ENCODE measurements at places on chromosomes 13 and 19.

- DNase-seq, result no peak
Observed at GRCh38 chr13:96792736-96793403, 201.4 kb downstream of the OXGR1 start.

DNA sequence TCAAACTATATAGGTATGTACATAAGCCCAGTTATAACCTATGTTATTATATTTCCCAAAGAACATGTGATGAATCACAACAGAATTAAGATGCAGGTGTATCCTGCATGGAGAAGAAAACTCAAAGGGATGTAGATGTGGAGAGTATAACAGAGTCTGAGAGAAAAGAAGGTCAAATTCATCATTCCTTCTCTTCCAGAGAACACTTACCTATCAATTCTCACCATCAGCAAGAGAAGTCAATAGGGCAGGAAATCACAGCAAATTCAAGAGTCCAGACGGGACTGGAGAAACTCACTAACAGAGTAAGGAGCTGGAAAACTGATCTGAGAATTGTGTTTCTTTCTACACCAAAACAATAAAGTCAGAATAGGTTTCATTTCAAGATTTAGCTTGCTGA lies 28.4 kb downstream of the DIAPH3 start:
- DNase-seq, result no peak

DNA sequence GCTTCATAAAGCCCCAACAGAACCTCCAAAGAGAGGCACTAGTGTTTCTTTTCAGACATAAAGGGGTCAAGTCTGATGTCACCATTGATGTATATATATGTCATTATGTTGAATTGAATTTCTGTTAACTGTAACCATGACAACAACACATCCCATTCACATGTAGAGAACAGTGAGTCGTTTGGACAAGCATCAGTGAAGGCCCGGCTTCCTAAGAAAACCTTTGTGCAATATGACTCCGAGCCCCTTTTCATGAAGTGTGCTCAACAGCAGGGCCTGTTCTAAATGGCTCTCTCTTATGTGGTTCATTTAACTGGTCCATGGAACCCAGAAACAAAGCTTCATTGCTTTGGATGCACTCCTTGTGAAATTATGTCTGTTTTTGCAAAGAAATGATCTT lies 67.2 kb upstream of the UBL3 start:
- DNase-seq, result no peak

- peak; percentile 34 for DNase-seq
Observed at GRCh38 chr13:19587635-19588300, 26.4 kb upstream of the TPTE2 start.

GRCh38 chr19:10767726-10768125 lies 49.8 kb downstream of the DNM2 start:
- DNase-seq, result no peak

GRCh38 chr19:28578786-28579505 lies 634.0 kb downstream of the UQCRFS1 start:
- no peak for DNase-seq

DNA sequence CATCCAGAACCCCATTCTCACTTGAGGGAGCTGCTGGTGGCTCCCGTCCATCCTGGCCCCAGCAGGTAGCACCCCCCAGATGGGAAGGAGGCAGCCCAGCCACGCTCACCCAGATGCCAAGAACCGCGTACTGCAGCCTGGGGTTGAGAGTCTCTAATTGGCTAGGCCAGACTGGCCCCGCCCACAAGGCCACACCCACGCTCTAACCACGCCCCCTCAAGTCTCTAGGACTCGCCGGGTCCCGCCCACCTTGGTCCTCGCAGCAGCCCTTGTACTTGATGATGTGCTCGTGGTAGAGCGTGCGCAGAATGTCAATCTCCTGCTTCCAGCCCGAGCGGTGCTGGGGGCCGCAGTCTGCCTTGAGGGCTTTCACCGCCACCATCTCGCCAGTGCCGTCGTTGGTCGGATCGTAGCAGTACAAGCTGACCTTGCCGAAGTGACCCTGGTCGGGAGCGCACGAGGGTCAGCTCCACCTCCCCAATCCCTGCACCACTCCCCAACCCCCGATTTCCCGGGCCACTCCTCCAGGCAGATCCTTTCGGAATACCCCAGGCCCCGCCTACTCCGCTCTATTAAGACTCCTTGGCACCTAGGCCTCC lies 14.5 kb upstream of the ICAM3 start:
- DNase-seq, result no peak

DNA sequence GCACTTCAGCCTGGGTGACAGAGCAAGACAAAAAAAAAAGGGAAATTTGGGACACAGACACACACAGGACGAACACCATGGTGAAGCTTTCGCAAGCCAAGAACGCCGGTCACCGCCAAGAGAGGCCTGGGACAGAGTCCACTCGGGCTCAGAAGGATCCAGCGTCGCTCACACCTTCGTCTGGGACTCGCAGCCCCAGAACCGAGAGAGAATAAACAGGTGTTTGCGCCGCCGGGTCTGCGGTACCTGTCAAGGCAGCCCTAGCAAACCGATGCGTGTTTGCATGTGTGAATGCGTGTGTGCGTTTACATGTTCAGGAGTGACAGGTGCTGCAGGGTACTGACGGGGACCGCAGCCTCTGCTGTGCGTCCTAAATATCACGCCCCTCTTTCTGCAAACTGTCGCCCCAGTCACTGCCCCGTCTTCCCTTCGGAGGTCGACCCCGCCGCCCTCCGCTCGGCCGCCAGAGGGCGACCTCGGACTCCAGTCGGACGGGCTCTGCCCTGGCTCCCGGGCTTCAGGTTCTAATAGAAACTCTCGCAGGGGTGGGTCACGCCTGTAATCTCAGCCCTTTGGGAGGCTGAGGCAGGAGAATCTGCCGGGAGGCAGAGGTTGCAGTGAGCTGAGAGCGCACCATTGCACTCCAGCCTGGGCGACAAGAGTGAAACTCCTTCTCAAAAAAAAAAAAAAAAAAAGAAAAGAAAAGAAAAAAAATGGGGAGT lies 11.8 kb upstream of the CSNK1G2 start:
- DNase-seq, result peak; percentile 60

GRCh38 chr19:45621389-45621788 lies 17.8 kb downstream of the EML2 start:
- DNase-seq, result no peak

DNA sequence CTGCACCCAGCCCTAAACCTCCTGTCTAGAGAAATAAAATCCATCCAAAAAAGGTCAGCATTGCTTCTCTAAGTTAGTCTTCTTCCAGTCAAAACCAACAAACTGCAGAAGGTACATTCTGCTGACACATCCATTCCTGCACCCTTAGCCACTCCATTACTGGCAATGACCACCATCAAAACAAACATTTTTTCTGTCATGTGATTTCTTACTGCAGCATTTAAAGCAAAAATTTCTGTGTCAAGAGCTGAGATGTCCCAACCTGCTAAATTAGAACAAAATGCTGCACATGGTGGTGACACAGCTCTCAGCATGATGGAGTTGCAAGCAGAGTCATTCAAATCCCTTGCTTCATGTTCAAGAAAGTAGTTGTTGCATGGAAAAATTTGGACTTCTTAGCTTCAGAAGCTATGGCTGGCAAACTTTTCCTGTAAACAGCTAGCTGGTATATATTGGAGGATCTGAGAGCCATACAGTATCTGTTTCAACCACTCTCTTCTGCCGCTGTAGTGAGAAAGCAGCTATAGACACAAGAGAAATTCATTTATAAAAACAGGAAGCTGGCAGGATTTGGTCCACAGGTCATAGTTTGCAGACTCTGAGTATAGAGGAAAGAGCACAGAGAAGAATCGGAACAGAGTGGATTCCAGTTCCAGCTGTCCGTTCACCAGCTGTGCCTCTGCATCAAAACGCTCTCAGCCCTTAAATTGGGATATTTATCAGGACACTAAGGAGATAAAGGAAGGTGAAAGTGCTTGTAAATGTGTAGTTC lies 17.4 kb downstream of the RUBCNL start:
- peak; percentile 93 for DNase-seq

GRCh38 chr19:41265395-41266153 lies 1.4 kb downstream of the HNRNPUL1 start:
- peak; percentile 34 for DNase-seq

DNA sequence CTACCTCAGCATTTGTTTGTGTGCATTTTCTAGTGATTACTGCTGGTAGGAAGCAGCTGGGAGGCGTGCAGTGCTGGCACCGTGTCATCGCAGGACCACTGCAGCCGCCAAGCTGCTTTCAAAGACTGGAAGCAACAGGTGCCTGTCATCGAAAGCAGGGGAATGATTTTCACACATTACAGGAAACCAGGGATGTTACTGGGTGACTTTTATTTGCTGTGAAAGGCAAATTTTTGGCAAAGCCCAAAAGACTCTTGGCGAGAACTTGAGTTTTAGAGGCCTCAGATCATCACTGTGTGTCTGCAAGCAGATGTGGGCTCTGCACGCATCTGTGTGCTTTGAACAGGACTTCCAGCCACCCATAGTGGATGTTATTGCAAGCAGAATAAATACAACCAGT lies 176.4 kb downstream of the FLT1 start:
- peak; percentile 80 for DNase-seq

- peak; percentile 5 for DNase-seq
Observed at GRCh38 chr13:59356607-59357006, 807.1 kb downstream of the DIAPH3 start.

DNA sequence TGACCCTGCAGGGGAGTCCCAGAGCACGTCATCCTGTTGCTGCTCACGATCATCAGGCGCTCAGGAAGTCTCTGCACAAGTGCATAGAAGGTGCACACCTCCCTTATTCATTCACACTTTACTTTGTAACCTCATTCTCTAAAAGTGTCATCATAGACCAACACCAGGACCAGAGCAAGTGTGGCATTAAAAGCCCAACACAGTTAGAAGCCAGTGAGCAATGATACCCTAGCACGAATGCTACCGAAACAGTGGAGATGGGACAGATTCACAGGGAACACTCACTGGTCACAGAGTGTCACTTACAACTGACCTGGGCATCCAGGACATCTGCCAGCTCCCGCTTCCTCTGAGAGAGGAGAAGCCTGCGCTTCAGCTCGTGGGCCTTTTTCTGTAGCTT lies 17.0 kb downstream of the HAUS8 start:
- DNase-seq, result peak; percentile 36

- DNase-seq, result no peak
Observed at GRCh38 chr19:6677883-6678689, 8.1 kb upstream of the TNFSF14 start.

- peak; percentile 92 for DNase-seq
Observed at GRCh38 chr19:10226376-10227025, 4.6 kb downstream of the S1PR2 start.

DNA sequence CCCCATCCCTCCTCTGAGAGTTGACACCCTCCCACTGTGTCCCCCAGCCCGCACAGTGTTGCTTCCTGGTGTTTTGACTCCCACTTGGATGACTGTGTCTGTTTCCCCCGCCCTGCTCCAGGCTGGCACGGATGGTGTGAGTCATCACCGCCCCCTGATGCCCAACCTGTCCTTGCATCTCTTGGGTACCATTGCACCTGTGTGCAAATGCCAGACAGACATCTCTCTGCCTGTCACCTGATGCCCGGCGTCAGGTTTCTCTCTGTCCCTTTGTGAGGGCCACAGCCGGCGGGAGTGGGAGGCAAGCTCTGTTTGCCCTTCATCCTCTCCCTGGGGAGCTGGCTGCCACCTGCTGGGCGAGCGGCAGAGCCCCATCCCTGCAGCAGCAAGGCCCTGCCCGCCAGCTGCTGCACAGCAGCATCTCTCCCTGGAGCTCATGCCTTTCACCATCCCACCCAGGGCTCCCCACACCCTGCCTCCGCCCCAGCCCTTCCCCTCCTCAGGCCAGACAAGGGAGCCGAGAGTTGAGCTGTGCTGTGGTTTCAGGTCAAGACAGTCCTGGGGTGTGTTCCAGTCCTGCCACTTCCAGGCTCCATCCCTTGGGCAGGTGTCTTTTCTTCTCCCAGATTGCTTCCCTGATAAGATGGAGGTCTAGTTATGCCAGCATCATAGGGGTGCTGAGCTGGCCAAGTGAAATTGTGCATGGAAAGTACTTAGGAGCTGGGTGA lies 29.7 kb downstream of the NKPD1 start:
- DNase-seq, result no peak

DNA sequence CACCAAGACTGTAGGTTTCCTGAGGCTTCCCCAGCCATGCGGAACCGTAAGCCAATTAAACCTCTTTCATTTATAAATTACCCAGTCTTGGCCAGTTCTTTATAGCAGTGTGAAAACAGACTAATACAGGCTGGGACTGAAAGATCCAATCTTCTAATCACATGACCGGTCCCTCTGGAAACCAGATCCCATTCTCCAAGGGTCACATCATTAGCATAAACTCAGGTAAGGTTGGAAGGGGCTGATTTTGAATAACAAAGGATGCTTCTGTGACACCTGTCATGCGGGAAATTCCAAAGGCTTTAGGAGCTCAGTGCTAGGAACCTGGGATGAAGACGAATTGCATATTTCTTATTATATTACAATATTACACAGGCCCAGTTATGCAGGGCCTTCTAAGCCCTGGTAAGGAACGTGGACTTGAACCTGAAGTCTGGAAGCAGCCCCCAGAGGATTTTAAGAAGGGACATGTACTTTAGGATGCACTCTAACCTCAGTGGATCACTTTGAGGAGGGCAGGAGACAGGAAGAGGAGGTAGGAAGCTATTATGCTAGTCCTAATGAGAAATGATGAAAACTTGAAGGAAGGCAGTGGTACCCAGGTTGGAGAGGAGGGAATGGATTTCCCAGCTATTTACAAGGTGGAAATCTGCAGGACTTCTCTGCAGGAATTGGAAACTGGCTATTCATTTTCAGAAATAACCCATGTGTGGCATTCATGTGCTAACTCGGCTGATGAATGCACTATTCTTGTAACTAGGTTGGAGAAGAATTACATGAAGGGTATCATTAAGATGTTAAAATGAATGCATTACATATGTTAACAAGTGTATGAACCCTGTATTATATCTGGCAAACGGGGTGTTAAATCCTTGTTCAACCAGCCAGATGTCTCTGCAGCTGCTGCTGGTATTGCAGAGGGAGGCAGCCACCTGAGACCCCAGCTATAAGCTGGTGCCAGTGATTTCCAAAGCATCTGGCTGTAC lies 19.3 kb downstream of the TNFSF11 start:
- no peak for DNase-seq

- no peak for DNase-seq
Observed at GRCh38 chr13:33015241-33015668, 968 bp upstream of the KL start.

GRCh38 chr13:68608147-68608546 lies 1378.0 kb upstream of the PCDH9 start:
- DNase-seq, result no peak

GRCh38 chr19:3383121-3383722 lies 16.8 kb downstream of the NFIC start:
- DNase-seq, result no peak

DNA sequence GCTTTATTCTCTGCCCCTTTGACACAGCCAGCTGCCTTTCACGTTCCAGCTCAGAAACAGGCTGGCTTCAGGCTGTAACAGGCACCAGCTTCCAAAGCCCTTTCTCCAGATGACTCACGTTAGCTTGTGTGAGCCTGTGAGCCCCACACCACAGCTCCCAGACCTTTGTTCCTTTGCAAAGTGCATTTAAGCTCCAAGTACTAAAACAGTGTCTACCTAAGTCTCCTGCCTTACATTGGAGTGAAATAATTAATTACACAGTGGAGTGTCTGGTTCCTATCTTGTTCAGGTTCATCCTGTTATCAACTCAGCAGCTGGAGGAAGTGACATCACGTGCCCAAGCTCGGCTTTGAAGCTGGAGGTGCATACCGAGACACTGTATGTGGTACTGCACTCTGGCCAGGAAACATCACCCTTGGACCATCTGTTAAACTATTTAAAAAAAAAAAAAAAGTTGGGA lies 475.8 kb downstream of the FOXO1 start:
- DNase-seq, result peak; percentile 57

GRCh38 chr19:42121656-42122069 lies 10.6 kb downstream of the POU2F2 start:
- peak; percentile 84 for DNase-seq
